ENCODE measurements at places on chromosomes 3 and 15.

- no peak for DNase-seq
These were observed 65.6 kb upstream of the CFAP161 start for GRCh38 chr15:81068516-81068915.

GRCh38 chr3:126679831-126680666 lies 24.0 kb upstream of the CHCHD6 start:
- DNase-seq = no peak

GRCh38 chr3:141430316-141430715 lies 56.5 kb upstream of the RASA2 start:
- DNase-seq = no peak

DNA sequence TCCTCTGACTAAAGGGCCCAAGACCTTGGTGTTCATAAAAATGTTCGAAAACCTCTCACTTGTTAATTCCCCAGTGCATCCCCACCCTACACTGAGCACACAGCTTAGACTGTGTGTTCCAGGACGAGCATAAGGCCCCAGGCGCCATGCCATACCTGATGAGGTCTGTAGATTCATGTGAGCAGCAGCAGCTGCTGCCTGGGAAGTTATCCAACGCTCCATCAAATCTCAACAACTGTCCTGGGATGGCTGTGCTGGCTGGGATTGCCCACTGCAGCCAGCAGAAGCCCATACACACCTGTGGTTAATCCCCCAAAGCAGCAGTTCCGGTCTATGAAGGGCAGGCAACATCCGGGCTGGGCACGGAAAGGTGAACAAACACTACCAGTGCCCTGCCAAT lies 391.2 kb downstream of the IL20RB start:
- DNase-seq = no peak

DNA sequence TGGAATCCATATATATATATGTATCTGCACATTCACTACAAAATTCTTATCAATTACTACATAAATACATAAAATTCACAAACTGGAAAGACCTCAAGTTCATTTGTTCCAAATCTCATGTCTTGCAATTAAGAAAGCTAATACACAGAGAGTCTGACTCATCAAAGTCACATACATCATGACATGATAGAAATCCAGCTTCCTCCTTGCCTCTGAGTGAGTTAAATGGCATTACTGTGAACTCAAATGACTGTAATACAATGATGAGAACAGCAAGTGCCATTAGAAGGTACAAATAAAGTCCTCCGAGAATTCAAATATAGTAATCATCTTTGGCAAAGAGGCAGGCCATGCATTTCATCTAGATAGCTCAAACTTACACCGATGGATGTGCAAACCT lies 55.1 kb upstream of the AGTR1 start:
- no peak for DNase-seq

DNA sequence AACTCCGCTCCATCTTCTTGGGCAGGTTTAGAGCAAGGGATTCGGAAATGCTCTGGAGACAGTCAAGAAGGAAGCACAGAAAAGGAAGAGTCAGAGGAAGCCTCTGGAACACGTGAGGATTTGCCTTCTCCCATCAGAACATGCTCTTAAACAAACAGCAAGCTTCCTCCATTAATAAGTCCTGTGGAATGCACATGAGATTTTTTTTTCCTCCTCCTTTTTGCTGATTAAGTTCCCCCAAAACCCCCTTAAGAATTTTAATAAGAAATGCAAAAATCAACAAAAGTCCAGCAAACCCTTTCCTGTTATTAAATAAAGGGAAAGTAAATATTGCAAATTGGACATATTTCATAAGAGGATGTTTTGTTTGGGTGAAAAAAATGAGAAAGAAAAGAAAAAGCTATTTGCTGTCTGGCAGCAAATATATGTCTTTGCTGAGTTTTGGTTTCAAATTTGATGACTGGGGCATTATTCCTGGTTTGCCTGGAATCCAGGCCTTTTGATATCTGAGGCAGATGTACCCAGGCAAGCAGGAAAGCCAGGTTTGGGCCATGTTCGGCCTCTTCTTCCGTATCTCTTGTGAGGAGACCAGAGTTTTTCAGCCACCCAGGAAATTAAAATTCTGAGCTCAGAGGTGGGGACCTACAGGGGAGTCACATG lies 7.9 kb upstream of the TSEN2 start:
- no peak for DNase-seq

DNA sequence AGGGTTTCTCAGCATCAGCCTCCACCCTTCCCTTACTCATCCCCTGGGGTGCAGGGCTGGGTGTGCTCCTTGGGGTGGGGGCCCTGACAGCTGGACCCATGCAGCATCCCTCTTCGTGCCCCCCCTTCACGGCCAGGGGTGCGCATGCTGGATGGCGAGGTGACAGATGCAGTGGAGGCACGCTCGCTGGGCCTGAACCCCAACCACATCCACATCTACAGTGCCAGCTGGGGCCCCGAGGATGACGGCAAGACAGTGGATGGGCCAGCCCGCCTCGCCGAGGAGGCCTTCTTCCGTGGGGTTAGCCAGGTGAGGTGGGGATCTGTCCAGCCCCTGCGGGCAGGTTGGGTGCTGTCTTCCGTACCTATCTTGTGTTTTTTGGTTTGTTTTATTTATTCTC lies 6.3 kb upstream of the FES start:
- no peak for DNase-seq

DNA sequence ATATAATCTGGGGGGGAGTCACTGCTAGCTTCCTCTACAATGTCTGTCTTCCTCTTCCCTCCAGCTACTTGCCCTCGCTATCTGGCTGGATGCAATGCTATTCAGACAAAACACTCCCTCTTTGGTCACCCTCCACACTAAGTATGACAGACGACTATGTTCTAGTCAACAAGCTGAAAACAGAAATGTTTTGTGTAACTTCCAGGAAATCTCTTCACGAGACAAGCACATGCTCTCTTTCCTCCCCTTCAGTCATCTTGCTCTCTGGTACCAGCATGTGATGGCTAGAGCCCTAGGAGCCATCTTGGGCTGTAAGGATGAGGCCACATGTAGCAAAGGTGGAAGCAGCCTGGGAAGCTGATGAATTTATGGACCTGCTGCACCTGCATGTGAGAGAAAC lies 151.3 kb downstream of the ARRDC4 start:
- DNase-seq = no peak

- DNase-seq = no peak
These were observed 7.0 kb upstream of the GNAT1 start for GRCh38 chr3:50184242-50184978.

DNA sequence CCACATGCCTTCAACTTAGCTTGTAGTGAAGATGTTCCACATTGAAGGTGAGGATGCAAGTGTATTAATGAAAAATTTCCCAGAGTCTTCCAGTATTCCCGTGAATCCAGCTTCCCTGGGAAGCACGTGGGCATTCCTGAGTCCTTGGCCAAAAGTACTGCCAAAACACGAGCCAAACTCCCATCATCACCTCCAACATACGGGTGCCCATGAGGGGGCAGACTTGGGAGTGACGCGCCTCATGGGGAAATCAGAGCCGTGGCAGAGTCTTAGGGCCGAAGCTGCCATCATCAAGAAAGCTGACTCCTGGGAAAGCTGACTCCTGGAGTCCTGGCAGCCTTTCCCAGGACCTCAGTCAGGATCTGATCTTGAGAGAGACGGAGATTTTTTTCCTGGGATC lies 20.1 kb upstream of the TM2D3 start:
- no peak for DNase-seq

DNA sequence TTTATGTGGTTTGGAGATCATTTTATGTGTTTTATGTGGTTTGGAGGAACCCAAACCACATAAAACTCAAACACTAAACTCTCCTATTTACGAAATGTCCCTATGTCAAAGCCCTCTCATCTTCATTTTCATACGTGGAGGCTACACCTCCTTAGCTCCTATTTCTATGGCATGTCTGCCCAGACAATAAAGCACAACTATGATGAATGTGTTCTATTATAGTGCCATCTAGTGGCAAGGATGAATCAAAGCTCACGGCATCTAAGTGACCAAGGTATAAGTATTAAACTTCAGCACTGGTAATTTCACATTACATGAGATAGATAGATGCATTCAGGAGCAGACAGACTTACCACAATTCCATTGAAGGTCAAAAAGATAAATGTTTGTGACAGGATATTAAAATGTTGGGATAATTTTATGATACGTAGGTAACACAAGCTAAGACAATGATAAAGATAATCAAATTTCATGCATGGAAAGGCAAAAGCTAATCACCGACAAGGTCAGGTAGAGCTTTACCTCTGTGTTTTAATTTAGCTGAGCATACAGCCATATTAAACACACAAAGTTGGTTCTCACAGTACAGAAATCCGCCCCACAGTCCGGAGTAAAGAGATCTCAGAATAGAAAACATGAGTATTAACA lies 130.6 kb upstream of the FHIT start:
- peak; percentile 45 for DNase-seq

DNA sequence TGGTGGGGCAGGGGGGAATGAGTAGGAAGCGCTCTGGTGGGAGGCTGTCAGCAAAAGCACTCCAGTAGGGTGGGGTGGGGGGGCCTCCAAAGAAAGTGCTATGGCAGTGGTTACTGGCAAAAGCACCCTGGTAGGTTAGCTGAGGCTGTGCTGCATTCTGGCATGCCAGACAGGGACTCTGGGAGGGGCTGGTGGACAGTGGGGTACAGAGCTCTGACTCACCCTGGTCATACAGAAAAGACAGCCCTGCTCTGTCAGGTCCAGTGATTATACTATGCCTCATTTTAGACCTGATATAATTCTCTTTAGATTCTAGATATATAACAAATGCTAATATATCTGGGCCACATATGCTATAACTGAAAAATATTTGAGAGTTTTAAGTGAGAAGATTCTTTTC lies 82.8 kb upstream of the CPNE4 start:
- DNase-seq = no peak

GRCh38 chr3:148297013-148297412 lies 400.7 kb upstream of the AGTR1 start:
- no peak for DNase-seq

DNA sequence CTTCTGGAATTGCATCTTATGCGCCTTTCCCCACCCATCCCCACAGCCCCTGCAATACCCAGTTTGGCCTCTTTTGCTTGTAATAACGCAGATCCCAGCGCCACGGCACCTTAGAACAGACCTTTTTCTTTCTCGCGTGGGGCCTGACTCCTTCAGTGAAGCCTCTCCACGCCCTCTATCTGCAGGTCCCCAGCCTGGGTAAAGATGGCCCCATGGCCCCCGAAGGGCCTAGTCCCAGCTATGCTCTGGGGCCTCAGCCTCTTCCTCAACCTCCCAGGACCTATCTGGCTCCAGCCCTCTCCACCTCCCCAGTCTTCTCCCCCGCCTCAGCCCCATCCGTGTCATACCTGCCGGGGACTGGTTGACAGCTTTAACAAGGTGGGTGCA lies 594 bp downstream of the CRELD1 start:
- DNase-seq = peak; percentile 32

GRCh38 chr3:57911593-57911992 lies 96.6 kb upstream of the FLNB start:
- DNase-seq = no peak

DNA sequence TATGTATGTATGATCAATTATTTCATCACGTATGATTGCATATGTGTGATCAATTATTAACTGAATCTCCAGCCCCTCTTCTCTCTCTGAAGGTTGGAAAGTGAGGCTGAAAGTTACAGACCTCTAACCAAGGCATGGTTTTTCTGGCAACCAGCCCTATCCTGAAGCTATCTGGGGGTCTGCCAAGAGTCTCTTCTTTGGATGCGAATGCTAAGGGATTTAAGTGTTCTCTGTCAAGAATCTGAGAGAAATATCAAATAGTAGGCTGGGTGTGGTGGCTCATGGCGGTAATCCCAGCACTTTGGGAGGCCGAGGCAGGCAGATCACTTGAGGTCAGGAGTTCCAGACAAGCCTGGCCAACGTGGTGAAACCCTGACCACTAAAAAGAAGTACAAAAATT lies 8.1 kb downstream of the NKTR start:
- DNase-seq = no peak

GRCh38 chr3:42819351-42819965 lies 10.2 kb downstream of the ACKR2 start:
- no peak for DNase-seq

GRCh38 chr15:69253156-69253555 lies 45.6 kb upstream of the PAQR5 start:
- DNase-seq = no peak

DNA sequence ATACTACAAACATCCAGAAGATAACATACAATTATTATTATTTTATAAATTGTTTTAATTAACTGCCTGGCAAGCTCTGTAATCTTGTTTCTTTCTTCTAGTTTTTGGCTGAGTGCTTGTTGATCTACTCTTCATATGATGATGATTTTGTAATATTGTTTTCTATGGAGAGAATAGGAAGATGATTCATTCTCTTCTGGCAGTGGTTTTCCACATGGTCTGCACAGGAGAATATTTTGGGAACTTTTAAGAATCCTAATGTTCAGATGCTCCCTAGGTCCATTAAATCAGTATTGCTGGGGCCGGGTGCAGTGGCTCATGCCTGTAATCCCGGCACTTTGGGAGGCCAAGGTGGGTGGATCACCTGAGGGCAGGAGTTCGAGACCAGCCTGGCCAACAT lies 37.6 kb downstream of the CACNA2D3 start:
- DNase-seq = no peak

DNA sequence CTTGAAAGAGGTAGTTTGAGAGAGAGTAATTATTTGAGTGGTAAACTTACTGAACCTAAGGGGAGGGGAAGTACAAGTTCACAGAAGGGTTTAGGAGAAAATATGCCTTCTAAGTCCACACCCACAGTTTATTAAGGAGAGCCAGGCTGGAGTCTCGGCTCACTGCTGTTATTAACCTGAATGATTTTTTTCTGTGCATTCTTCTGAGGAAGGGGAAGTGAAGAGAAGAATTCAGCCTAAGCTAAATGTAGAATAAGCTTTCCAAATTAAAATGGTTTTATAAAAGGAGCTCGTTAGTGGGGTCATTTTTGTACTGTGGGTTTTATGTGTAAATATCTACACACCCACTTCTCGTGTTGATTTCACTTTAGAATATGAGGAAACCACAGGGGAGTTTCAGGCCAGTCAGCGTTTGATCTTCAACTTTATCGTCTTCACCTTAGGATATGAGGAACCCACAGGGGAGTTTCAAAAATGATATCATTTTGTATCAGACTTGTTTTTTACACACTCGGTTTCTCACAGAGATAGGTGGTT lies 1.5 kb downstream of the WHAMM start:
- peak; percentile 85 for DNase-seq

Measured in CD4-positive, alpha-beta T cell treated with Interleukin-2 at 100 ng/mL for 4 hours (primary cell).